Right renal pelvis (tissue), 4 donors: ENCODE measurements at places on chromosomes 11 and 22.

- no peak for DNase-seq
Measured at GRCh38 chr11:14390669-14391068, 31.7 kb upstream of the RRAS2 start.

DNA sequence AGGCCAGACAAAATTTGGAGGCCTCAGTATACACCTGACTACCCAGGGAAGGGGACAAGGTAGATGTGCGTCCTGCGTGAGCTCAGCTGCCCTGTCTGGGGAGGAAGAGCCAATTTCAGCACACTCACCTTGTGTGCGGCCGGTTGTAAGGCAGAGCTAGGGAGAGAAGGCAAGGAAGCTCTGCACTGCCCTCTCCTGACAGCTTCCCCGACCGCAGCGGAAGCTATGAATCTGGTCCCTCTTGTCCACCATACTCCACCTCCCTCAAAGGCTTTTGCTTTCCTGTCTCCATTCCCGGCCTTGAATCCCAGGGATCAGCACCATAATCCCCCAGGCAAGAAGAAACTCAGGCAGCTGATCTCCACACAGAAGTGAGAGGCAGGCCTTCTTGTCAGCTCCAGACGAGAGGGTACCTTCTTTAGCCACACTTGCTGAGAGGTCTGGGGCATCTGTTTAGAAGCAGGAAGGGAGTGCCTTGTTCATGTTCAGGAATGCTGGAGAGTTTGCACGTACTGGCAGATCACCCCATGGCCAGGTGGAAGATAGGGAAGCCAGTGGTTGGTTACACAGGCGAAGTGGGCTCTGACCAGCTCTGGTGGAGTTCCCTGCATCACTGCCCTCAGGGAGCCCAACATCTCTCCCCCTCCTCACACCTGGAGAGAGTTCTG, 62.5 kb downstream of the FEZ1 start:
- no peak for DNase-seq

DNA sequence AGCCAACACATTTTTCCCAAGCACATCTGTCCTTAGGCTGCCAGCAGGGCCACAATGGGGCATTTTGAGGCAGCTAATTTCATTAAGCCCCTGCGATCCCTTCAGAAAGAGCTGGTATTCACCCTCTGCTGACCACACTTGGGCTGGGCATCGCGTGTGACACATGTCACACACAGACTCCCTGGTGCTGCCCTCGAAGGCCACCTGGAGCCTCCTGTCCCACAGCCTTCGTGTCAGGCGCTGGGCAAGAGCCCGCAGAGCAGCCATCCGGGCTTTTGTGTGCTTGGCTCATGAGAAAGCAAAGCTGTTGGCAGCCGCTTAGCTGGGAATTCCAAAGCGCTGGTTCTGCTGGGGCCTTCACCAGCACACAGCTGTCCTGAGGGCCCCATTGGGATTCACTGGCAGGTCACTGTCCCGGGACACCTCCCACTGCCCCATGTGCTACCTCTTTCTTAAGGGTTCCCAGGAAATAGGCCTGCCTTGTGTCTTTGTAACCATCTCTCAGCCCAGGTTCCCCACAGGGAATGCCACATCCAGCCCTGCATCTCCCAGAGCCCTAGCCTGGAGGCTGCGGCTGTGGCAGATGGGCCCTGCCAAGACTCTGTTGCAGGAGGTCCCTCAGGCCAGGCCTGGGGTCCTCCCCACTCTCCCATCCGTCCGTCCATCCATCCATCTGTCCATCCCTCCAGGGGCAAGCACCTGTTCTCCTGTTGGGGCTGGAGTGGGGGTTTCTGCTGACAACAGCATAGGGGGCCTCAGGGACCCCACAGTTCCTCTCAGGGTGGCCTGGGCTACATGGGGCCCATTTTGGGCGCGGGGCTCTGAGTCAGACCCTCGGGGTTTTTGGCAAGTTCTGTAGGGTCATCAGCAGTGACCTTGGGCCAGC, 4.9 kb downstream of the CLDN5 start:
- no peak for DNase-seq

DNA sequence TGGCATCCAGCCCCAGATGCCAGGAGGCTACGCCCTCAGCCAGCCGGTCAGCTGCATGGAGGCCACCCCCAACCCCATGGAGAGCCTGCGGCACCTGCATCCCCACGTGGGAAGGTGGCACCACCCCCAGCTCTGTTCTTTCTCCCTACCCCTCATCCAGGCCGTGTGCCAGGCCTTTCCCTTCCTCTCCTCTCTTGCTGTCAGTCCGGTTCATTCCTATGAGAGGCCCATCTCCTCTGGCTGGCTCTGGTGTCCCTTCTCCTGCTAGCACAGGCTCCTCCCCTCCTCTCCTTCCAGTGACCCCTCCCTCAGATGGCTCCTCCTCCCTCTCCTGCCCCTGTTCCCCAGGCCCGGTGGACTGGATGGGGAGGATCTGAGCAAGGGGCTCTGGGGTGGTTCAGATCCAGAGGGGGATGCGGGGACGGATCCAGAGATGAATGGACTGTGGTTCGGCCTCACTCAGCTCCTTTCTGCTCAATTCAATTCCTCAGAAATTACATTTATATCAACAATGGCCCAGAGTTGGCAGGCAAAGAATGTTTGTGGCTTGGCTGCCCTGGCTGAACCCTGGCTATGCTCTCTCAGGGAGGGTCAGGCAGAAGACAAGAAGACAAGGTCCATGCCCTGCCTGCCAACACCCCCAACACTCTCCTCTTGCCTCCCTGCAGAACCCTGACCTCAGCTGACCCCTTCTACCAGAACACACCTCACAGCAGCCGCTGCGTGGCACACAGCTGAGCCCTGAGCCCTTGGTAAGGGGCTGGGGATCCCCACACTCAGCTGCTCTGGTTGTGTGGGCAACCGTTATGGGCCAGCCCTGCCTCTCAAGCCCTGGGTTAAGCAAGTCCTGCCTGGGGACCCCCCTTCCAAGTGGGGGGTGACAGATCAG, 18.5 kb upstream of the LRRC10B start:
- no peak for DNase-seq

DNA sequence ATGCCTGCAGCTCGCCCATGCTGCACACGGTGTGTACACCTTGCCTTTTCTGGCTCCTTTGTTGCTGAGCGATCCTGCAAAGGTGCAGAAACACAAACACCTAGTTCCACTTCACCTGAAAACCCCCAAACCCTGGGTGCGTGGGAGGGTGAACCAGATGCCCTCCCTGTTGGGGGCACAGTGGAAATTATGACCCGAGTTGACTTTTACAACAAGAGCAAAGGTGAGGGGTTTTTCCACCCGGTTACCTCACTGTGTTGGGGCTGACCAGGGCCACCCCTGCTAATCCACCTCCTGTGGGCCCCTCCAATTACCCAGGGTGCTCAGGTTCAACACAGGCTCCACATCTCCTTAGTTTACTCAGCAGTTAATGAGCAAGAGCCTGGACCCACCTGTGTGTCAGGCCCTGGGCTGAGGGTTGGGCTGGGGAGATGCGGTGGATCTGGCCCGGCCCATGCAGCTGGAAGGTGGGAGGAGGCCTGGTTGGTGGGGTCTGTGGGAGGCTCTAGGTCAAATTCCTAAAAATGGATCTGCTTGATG, 42.1 kb downstream of the LRRC32 start:
- DNase-seq, result no peak

DNA sequence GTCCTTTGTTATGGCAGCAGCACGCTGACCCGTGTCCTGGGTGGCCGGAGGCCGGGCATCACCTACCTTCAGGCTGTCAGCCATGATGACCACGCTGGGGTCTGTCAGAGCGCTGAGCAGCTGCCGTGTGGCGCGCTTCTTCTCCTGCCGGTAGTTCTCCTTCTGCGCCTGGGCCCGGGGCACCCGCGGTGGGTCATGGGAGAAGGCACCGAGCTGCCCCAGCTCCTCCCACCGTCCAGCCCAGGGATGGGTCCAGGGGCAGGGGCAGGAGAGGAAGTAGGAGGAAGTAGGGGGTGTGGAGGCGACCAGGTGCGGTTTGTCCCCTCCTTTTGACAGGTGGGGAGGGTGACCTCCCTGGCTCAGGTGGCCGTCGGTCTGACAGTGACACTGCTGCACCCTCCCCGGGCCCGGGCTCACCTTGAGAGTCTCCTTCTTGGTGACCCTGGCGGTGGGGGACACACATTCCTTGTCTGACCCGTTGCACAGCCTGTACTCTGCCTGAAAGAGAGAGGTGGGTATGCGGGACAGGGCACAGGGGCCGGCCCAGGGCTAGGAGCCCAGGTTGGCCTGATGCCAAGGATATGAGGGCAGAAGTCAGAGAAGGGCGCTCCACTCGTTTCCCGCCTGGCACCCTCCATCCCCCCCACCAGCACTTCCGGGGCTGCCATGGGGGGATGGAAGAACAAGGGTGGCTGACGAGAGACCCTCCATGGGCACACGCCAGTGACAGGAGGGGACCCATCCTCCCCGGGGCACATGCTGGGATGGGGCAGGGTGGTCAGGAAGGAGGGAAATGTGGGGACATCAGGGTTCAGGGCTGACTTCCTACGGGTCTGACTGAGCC, 43.0 kb downstream of the OSBPL5 start:
- DNase-seq, result no peak

DNA sequence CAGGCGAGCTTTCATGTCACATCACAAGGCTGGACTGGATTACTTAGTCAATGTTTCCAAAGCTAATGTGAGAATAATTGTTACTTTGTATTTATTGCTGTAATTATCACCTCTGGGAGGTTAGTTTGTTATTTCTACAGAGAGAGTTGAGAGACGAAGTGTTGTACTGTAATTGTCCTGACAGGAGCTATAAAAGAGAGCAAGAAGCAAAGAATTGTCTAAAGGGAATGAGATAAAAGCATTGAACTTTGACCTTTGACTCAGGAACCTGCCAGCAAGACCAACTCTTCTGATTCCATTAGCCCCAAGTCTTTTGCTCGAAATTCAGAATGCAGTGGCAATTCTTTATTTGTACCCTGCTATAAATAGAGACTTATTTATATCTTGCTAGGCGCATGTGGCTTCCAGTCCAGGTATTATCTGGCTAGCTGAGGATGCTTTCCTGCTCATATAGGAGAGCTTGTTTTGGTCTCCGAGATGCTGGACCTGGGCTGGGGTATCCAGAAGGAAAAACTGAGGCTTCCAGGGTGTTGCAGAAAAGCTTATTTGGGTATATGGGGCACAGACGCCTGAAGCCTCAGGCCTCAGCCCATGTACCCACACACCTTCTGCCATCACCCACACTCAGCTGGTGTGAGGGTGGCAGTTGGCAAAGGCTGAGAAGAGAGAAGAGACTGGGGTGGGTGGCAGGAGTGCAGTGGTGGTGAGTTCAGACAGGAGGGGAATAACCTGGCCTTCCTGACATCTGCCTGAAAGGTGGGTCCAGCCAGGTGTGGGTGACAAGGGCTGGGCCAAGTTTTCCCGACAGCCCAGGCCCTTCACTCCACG, 40.7 kb downstream of the SYT13 start:
- no peak for DNase-seq

DNA sequence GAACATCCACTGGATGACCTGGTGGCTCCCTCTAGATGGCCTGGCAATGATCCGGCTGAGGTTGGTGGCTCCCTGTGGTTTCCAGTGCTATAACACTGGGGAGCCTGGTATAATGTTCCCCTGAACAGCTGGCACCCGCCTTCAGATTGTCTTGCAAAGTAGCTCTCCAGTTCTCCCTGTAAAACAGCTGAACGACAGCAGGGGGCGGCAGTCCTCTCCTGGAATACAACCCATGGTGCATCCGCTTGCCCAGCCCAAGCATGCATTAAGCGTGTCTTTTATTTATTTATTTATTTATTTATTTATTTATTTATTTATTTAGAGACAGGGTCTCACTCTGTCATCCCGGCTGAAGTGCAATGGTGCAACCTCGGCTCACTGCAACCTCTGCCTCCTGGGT, 258.9 kb downstream of the BUD13 start:
- no peak for DNase-seq

DNA sequence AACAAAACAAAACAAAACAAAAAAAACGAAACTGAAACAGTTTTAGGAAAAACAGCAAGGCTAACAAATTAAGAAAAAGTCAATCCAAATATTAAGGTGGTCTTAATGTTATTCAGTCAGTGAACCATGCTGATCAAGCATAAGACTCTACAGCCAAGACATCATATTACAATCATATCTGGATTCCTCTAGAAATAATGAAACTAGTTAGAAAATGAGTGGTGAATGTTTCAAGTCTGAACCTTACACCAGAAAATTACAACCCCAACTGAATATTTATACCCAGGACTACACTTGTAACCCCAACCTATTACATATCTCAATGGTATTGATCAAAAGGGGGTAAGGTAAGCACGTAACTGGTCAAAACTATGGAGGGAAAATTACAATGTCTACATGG, 48.8 kb downstream of the ACAT1 start:
- no peak for DNase-seq

DNA sequence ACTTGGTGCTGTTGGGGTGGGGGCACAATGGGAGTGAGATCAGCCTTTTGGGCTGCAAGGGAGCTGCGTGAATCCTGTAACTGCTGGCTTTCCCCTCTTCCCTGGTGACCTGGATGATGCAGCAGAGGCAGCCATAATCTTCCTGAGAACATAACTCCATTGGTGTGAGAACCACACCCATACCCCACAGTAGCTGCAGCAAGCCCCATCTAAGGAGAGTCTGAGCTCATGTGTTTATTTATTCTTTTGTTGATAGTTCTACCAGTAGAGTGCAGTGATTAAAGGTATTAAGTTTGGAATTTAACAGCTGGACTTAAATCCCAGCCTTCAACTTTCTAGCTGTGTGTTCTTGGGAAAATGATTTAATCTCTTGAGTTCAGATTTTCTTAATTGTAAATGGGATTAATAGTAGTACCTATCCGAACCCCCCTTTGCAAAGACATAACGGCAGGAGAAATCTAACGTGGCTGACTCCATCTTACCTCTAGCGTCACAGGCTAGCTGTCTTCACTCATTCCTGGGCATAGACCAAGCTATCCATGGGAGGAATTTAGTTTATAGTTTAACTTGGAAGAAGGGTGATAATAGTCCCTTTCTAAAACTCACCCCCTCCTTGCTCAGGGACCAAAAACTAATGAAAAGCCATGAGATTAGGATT, 385.0 kb upstream of the DDI1 start:
- no peak for DNase-seq

DNA sequence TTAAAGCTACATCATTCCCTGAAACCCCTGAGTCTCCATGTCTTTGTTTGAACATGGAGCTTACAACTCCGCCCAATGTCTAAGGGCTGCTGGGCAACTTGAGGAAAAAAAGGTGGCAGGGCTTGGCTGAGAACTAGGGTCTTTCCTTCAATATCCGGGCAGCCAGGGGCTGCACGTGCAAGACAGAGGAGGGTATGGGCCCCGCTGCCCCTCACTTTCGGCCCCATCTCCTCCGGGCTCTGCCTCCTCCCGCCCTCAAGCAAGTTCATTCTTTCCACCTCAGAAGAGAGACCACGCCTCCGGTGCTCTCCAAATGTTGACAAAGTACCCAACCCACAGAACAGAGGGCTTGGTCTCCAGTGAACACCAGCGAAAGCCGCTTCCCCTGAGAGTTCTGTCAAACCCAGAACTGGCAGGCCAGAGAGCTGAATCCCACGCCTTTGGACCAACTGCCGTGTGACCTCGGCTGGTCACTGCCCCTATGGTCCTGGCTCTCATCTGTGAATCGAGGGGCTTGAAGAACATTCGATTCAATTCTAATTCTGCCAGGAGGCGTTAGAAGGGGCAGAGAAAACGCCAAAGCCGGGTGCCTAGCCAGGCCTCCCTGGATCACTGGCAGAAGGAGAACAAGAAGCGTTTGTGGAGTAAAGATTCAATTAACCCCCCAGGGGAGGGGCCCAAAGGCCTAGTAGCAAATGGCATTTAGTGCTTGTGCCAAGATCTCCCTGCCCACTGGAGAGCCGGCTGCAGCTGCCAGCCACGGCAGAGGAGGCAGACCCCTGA, 7.3 kb downstream of the PDGFB start:
- no peak for DNase-seq
